ENCODE measurements at places on chromosomes 4 and X. TPM values are rescaled to one million over a fixed set of nuclear protein-coding genes. Genes with fewer than 3 reads are reported as not detected.

The NPY1R gene
- total RNA-seq: 112 TPM

The SHROOM4 gene
- 24.2 TPM for total RNA-seq

The MORF4L2 gene
- total RNA-seq: 708 TPM

The TSPAN5 gene
- total RNA-seq: 11.4 TPM

DNA sequence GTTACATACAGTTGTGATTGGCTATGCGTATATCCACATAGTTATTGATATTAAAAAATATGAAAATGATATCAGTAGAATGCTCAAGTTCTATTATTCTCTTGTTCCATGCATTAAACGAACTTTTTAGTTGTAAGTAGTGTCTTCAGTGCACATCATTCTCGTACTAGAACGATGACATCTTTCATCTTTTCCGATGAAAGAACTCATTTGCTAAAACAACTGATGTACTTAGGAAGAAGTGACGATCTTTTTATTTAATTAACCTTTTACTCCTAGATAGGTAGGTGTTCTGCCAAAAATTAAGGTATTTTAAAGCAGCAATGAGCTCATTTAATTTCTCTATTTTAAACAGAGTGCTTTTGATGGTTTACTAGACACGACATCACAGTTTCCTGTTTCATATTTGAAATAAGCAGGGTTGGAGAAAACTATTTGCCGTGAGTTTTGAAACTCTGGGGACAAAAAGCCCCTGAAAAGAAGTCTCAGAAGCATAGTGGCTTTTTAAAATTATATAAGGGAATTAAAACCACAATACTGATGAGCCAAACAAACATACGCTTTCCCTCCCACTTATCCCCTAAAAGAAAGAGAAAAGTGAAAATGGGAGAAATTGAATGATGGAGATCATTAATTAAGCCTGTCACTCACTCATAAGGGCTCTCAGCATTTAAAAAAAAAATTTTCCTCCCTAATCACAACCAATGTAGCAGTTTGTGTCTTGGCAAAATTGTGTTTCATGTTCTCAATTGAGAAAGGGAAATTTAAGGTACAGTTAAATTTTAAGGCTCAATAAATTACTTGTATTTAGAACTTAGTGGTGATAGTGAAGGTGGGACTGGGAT is 25.6 kb downstream of the SPRY1 start:
- H3K27ac ChIP-seq: no peak overlapping the region
- no peak for DNase-seq
- H3K4me3 ChIP-seq: no peak overlapping the region

GRCh38 chr4:3367866-3368265 is 73.9 kb upstream of the HGFAC start:
- no peak for DNase-seq
- H3K27ac ChIP-seq: no peak overlapping the region
- peaks cover 14% of the 10 kb centered on the region for H3K4me1 ChIP-seq
- H3K36me3 ChIP-seq: no peaks in the 10 kb centered on the region
- no peaks in the 10 kb centered on the region for H3K27me3 ChIP-seq

DNA sequence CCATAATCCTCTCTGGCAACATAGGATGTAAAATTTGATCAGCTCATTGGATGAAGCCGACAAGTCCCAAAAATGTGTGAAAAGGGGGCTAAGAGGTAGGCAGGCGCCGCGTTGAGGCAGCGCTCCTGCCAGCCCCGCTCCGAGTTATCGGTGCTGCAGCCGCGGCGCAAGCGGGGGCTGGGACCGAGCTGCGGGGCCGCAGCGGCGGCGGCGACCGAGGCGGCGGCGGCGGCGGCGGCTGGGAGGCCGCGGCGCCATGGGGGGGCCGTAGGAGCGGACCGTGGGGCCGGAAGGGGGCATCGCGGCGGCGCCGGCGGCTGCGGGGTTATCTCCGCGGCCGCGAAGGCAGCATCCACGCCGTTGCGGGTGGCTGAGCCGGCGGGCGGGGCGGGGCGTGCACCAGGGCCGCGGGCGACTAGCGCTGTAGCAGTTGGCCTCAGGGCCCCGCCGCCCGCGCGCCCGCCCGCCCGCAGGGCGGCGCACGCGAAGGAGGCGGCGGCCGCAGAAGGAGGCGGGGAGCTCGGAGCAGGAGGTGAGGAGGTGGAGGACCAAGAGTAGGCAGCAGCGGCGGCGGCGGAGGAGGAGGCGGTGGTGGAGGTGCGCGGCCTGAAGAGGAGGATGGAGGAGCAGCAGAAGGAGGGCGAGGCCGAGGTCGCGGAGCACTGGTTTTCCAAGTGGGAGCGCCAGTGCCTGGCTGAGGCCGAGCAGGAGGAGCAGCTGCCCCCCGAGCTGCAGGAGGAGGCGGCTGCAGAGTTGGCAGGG is 126.0 kb upstream of the CXorf66 start:
- no peak for DNase-seq
- H3K27ac ChIP-seq: no peak overlapping the region
- H3K4me3 ChIP-seq: peak overlapping the region; percentile 67
- H3K4me1 ChIP-seq: peaks cover 5% of the 10 kb centered on the region
- H3K27me3 ChIP-seq: no peaks in the 10 kb centered on the region
- H3K36me3 ChIP-seq: no peaks in the 10 kb centered on the region

GRCh38 chrX:2320580-2321327 is 180.0 kb downstream of the DHRSX start:
- no peak for DNase-seq
- H3K27me3 ChIP-seq: no peaks in the 10 kb centered on the region
- no peaks in the 10 kb centered on the region for H3K4me1 ChIP-seq

- DNase-seq: no peak
- H3K4me3 ChIP-seq: no peak overlapping the region
- no peaks in the 10 kb centered on the region for H3K36me3 ChIP-seq
- no peaks in the 10 kb centered on the region for H3K4me1 ChIP-seq
- no peak overlapping the region for H3K27ac ChIP-seq
These were observed 98.8 kb upstream of the DHX15 start for GRCh38 chr4:24683116-24683515.

DNA sequence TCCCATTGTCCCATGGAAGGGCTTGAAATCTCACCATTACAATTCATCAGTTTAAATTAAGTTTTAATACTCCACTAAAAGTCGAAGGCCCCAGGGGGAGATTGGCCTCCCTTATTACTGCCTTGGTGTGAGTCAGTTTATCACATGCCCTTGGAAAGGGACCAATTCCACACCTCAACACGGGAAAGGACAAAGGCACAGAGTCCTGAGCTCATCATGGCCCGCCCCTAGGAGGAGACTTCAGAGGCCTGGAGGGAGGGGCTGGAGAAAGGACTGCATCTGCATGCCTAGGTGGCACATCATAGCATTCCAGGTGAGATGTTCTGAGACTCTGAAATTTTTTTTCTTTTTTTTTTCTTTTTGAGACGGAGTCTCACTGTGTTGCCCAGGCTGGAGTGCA is 2.8 kb upstream of the SEL1L3 start:
- H3K36me3 ChIP-seq: no peaks in the 10 kb centered on the region
- no peak overlapping the region for H3K27ac ChIP-seq
- DNase-seq: no peak
- no peaks in the 10 kb centered on the region for H3K27me3 ChIP-seq

- H3K4me3 ChIP-seq: no peak overlapping the region
These were observed 107.0 kb downstream of the IQCM start for GRCh38 chr4:149708513-149709130.

DNA sequence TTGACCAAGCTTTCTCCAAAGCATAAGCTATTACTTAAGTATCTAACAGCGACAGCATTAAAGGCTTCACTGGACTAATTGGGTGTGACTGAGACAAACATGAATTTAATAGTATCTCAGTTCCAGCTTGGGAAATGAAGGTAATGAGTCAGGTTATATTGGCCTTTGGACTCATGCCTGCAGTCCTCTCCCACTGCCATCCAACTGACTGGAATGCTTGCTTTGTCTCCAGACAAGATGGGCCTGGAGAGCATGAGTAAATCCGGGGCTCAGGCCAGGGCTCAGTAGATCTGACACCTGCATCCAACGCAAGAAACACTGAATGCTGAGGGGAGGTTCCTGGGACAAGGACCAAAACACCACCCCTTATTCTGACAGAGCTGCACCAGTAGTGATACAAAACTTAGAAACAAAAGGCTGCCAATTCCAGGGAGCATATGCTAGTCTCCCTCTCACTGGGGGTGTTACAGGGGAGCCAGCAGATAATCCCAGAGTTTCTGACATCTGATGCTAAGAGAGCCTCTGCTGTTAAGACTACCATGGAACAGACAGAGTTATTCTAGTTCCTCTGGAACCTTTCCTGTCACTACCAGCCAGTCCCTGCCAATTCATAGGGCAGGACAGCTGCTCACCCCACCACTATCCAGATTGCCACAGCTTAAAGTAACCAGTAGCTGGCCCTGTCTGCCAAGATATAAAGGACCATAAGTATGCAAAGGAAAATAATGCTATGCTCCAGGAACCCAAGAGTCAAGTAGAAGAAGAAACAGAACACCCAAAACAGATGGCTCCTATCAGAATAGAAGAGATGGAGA is 293.8 kb downstream of the IQCM start:
- no peak overlapping the region for H3K4me3 ChIP-seq
- H3K4me1 ChIP-seq: no peaks in the 10 kb centered on the region
- no peaks in the 10 kb centered on the region for H3K36me3 ChIP-seq
- H3K27me3 ChIP-seq: no peaks in the 10 kb centered on the region

DNA sequence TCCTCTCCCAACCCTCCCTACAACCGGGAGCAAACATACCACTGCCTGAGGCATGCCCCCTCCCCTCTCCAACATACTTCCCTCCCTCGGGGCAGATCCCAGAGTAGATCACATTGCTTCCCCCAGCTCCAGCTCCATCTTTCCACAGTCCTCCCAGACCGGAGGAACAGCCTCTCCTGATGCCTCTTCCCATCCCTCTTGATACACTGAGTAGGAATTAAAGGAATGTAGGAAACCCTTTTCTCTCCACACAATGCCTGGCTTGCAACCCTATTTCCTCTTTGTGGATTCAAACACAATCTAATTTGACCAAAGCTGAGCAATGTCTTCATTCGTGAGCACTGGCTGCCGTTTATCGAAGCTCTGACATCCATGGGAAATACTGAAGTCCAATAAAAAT is 339.8 kb downstream of the BCOR start:
- H3K27ac ChIP-seq: peak overlapping the region; percentile 93
- no peaks in the 10 kb centered on the region for H3K27me3 ChIP-seq
- H3K4me1 ChIP-seq: peaks cover 53% of the 10 kb centered on the region
- no peaks in the 10 kb centered on the region for H3K36me3 ChIP-seq

- H3K27me3 ChIP-seq: no peaks in the 10 kb centered on the region
- no peak for DNase-seq
- H3K4me1 ChIP-seq: no peaks in the 10 kb centered on the region
These were observed 976.5 kb downstream of the RPA4 start for GRCh38 chrX:97860226-97860625.

DNA sequence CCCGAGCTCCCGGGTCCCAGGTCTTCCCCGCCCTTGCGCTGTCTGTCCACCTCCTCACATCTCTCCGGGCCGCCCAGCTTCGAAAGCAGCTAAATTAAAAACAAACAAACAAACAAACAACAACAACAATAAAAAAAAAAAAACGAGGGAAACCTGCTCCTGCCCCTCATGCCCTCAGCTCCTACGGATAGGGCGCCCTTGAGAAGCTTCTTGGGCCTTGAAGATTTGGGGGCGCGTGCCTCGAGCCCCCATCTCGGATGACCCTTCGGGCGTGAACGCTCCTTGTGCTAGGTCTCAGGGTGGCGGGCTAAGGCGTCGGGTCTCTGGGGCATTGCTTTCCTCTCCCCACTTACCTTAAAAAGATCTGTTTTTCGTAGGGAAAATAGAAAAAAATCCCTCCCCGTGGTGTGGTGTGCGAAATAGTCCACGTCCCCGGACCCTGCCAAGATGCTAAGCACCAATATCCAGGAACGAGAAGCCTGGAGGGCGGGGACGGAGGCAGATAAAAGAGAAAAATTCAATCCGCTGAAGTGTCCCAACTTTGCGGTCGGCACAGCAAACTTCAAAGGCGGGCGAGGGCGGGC is 603 bp downstream of the NDNF start:
- H3K27ac ChIP-seq: no peak overlapping the region
- peaks cover 17% of the 10 kb centered on the region for H3K4me1 ChIP-seq
- peak overlapping the region; percentile 75 for H3K4me3 ChIP-seq
- no peaks in the 10 kb centered on the region for H3K27me3 ChIP-seq

GRCh38 chr4:56739066-56739777 is 58.1 kb upstream of the HOPX start:
- H3K27me3 ChIP-seq: no peaks in the 10 kb centered on the region
- no peak overlapping the region for H3K4me3 ChIP-seq
- H3K27ac ChIP-seq: no peak overlapping the region
- no peaks in the 10 kb centered on the region for H3K4me1 ChIP-seq
- DNase-seq: no peak

DNA sequence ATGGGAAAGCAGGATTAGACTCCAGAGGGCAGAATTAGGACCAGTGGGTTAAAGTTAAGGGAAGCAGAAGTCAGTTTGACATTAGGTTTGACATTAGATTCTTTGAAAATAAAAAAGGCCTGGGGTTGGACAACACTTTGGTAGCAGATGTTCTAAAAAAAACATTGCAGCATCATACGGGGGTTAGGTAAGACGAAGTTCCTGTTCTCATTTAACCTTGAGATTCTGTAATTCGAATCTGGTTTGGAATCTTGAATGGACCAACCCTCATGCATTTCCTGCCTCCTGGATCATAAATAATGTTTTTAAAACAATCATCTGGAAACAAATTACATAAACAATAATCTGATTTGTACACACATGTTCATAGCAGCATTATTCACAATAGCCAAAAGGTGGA is 181.0 kb downstream of the SHROOM3 start:
- no peaks in the 10 kb centered on the region for H3K36me3 ChIP-seq
- peaks cover 89% of the 10 kb centered on the region for H3K4me1 ChIP-seq

DNA sequence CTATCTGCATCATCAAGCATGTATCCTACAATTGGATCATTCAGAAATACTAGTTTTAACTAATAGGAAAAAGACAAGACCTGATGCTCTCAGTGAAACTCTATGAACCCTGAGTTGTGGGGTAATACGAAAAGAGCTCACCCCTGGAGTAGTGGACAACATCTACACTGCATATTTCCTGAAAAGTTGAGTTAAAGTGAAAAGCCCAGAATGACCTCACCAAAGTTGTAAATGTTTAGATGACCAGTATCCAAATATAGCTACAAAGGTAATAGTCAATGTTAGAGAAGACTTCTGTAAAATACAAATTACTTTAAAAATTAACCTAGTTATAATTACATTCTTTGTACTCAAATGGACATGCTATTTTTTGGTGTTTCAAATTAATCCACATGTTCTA is 52.8 kb upstream of the SRPX start:
- H3K27ac ChIP-seq: no peak overlapping the region
- no peaks in the 10 kb centered on the region for H3K4me1 ChIP-seq
- no peaks in the 10 kb centered on the region for H3K27me3 ChIP-seq
- DNase-seq: no peak
- no peaks in the 10 kb centered on the region for H3K36me3 ChIP-seq
- no peak overlapping the region for H3K4me3 ChIP-seq

- no peaks in the 10 kb centered on the region for H3K36me3 ChIP-seq
- no peak for DNase-seq
- H3K27me3 ChIP-seq: no peaks in the 10 kb centered on the region
These were observed 35.7 kb upstream of the FAM241A start for GRCh38 chr4:112109360-112110058.

- no peaks in the 10 kb centered on the region for H3K36me3 ChIP-seq
- H3K4me1 ChIP-seq: no peaks in the 10 kb centered on the region
- no peaks in the 10 kb centered on the region for H3K27me3 ChIP-seq
- no peak for DNase-seq
These were observed 43.5 kb downstream of the CLOCK start for GRCh38 chr4:55503169-55503568.

Data from thoracic aorta (tissue), 2 donors.